ENCODE measurements at places on chromosomes 6 and 20.

- no peak for DNase-seq
Measured at GRCh38 chr6:125714441-125715090, 34.9 kb upstream of the HEY2 start.

- DNase-seq: no peak
Measured at GRCh38 chr20:4563031-4563430, 158.7 kb upstream of the PRND start.

GRCh38 chr6:81063891-81064290 is 688.6 kb downstream of the TENT5A start:
- no peak for DNase-seq

GRCh38 chr20:5657190-5657875 is 92.9 kb upstream of the SHLD1 start:
- peak; percentile 93 for DNase-seq

- DNase-seq: no peak
Measured at GRCh38 chr20:37914672-37915433, 11.9 kb downstream of the VSTM2L start.

DNA sequence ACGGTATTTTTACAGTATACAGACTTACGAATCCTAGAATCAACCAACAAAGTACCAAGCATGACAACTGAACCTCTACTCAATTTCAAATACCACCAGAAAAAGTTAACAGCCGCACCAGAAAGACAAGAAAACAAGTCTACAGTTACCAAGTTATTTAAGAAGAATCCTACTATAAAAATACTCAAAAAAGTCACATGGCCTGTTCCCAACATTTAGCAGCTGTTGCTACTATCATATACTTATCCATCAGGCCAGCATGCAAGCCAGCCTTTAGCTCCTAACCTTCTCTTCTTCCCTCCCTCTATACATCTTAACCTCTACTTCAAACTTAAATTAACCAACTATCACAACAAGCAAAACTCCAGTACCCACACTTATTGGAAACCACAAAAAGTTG is 1.9 kb downstream of the SYNCRIP start:
- peak; percentile 7 for DNase-seq

- no peak for DNase-seq
Measured at GRCh38 chr6:160142115-160142715, 20.6 kb downstream of the SLC22A1 start.

DNA sequence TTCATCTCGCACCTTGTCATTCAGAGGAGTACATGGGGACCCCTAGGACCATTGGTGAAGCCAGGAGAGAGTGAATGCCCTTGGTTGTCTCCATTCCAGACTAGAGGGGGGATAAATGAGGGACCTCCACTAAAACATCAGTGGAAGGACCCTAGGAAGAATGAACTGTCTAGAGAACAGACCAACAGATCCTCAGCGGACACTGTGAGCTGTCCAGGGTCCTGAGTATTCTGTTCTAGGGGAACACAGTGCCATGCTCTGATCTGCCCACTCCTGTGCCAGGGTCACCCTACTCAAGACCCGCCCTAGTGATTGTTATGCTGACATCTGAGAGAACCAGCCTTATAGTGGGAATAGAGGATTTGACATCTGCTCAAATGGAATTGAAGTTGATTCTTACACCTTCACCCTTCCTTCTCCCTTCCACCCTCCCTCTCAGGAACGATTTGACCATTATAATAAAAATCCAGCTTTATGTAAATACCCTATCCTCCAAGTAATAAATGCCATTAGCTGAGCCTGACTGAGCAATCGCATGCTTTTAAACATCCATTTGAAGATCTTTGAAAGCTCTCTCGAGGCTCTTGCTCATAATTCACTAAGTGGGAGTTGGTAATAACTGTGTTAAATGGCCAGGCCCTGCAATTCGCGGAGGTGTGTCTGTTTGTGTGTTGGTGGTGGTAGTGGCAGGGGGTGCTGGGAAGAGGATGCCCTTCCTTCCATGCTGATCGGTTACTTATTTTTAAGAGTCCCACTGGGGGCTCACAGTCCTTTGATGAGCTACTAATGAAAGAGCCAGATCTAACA is 43.6 kb upstream of the SLC32A1 start:
- peak; percentile 28 for DNase-seq

DNA sequence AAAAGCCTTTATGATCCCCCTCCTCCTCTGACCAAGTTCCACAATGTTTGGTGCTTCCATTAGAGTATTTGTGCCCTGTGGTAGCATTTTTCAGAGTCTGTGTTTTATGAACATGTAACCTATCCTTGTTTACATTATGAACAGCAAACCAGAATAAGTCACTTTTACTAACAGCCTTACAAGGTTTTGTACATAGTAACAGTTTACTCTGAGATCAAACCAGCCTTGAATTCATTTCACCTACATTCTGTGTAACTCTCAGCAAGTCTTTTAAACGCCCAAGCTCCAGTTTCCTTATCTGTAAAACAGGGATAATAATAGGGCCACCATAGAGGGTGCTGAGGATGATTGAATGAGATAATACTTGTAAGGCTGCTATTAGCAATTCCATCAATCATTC is 175.0 kb downstream of the PHACTR1 start:
- no peak for DNase-seq

DNA sequence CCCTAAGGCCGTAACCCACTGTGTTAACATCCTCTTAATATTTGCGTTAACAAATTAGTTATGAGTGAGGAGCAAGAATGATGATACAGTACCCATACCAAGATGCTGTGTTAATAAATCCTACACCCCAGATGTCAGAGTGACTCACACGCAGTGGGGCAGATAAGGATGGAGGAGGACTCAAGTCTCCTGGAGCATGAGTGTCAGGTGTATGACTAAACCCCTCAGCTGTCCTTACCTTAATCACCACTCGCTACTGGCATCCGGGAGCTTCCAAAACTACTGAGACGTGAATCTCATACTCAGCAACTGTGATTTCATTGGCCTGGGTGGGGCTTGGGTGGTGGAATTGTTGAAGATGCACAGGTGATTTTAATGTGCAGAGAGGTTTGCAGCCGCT is 131.3 kb upstream of the MTHFD1L start:
- no peak for DNase-seq

DNA sequence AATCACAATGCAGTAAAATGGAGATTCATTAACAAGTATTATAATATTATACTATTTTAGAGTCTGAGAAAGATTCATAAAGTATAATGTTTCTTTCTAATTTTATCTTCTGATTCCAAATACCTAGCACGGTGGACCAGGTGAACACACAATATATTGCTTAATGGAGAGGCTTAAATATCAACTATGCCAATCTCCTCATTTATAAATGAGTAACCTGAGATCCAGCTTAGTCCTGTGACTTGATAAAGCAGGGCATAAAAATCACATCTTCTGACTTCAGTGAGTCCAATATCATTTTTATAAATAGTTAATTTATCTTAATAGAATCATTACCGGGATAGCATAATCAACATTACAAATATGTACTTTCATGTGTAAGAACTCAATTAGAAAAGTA is 144.4 kb upstream of the GJE1 start:
- DNase-seq: no peak

DNA sequence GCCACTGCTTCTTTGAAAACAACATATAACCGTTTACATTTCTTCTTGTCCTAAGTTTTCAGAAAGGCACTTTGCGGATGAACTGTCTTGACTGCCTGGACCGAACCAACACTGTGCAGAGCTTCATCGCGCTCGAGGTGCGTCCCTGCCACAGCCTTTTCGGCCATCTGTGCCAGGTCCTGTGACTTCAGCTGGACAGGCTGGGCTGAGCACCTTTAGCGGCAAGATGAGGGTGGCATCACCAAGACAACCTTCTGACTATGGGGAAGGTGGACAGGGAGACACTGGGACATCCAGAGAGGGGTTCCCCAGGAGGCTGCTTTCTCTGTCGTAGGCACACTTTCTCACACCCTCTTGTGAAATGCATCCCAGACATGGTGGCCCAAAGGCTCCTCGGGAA is 82.1 kb downstream of the SYNJ2 start:
- DNase-seq: no peak

DNA sequence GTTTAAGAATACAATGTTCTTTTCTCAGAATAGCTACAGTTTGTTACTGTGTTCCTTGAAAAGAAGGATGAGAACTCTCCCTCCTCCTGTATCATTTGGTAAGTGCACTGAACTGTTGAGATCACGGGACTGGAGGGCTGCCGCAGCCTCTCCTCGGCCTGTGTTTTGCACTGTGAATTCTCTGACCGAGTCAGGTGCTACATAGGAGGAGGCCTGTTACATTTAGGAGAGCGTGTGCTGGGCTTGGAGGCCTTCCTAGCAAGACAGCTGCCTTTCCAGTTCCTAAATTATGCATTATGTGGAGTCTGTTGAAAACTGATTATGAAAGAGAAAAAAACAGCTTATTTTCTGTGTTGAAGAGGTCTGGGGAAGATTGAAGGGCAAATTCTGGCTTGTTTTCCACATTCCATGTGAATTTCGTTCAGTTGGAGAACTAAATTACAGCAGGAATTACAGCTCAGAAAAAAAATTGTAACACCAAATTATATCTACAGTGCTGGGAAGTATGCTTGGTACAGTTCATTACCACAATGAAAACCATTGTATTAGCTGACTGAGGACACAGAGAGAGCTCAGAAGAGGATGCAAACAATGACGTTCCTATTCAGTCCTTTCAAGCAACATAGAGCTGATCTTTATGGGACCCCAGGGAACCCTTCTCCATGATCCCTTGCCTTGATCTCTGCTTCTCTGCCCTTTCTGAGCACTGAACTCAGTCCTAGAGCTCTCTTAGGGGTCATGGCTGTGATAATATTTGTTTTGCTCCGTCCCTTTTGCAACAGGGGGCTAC is 2.8 kb downstream of the TMC2 start:
- no peak for DNase-seq

DNA sequence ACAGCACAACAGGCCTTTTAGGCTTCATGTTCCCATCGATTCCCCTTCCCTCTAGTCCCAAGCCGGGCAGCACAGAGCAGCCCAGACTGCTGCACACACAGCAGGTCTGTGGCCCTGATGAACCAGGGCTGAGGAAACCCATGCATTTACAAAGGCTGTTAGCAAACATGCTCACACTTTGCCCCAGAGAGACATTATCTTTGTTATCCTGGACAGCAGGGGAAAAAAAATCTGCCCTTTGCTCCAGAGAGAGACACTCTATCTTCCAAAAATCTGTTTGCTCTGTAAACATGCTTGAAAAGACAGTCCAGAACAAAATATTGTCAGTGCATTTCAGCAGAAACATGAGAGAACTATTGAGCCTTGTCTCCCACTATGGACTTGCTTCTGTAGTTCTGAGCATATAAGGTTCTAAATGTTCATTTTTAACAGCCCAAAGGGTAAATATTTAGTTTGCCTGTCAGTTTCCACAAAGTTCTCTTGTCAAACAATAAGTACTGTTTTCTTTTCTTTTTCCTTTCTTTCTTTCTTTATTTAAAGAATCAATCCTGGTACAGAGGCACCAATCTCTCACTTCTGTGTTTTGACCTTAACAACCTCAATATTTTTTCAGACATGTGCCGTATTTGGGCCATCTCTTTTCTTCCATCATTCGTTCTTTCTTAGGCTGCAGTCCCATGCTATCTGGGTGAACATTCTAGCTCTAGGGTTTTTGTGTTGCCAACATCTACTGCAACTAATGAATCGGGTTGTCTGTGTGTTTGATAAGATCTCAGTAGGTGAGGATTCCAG is 468.0 kb downstream of the EPM2A start:
- DNase-seq: no peak

- peak; percentile 37 for DNase-seq
Measured at GRCh38 chr20:5612581-5613301, 137.5 kb upstream of the SHLD1 start.

DNA sequence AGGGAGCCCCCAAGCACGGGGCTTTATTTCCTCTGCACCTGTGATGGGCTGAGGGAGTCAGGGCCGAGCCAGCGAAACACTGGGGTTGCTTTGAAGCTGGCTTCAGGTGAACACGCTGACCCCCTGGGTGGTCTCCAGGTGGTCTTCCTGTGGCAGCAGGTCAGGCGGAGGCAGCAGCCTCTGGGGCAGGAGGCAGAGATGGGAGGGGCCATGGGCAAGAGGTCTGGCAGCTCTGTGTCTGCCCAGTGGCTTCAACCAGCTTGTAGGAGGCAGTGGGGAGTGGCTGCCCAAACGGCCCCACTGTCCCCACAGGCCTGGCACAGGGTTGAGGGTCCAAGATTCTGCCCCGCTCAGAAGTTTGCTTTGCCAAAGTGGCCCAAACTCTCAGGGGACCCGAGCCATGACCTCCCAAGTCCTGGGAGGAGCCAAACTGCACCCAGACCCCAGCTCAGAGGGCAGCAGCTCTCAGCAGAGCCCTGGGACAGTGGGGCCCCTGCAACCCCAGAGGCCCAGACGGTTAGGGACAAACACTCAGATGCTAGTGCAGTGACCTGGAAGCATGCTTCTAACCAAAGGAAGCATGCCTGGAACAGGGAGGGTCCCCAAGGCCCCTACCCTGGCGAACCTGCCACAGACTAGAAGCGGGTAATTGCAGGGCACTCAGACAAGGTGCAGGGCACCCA is 15.3 kb downstream of the NTSR1 start:
- DNase-seq: no peak

DNA sequence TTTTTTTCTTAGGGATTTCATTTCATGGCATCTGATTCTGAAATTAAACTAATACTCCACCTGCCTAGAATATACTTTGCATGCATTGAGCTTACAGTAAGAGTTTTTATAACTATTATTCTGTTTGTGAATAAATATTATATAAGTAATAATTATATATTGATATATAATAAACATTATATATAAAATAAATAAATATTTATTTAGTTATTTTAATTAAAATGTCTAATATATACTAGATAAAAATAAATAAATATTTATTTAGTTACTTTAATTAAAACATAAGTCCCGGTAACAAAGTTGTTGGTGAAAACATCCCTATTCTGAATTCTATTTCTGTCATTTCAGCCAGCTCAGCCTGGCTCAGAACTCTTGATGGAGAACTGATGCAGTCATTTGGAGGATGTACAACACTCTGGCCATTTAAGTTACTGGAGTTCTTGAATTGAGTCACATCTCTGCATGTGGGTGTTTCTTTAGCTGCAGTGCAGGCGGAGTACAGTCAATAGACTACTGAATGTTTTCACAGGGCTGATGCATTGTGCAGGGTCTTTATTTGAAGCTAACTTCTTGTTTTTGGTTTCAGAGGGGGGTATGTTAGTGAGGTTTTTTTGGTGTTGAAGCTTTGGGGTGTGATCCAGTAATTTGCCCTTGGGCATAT is 508.9 kb upstream of the ADGRB3 start:
- DNase-seq: no peak

DNA sequence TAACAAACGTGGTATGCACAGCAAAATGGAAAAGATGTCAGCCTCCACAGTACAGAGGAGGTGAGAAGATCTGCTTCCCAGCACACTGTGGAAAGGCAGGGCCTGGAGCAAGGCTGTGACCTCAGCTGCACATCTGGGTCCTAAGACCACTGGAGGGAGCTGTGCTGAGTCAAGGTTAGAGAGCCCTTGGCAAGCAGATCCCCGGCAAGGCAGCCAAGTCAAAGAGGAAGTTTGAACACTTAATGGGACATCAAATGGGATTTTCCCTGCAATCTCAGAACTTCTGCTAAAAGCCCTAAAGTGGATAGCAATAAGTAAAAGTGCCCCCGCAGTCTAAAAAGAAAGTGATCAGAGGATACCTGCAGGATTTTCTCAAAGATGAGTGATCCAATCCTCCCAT is 39.5 kb downstream of the UNC5CL start:
- DNase-seq: peak; percentile 53
